ENCODE measurements at places on chromosomes 3 and 15.

DNA sequence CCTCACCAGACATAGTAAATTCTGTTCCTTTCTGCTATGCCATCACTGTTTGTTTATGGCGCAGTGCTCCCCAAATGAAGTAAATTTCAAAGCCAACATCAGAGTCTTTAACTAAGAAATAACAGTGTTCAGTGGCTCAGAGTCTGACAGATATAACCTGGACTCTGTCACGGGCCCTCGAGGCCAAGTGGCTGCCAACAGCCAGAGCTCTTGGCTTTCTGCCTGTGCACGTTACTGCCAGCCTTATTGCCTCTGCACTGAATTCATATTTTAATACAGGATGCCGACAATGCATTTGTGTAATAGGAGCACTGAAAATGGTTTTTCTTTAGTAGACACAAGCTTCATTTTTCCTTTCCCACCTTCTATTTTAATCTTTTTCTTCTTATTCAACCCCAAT lies 219.9 kb downstream of the NLGN1 start:
- no peak for DNase-seq

GRCh38 chr3:168025076-168025475 lies 70.6 kb downstream of the GOLIM4 start:
- DNase-seq, result peak; percentile 6

- DNase-seq, result no peak
These were observed 108.8 kb downstream of the KBTBD8 start for GRCh38 chr3:67106874-67107273.

- no peak for DNase-seq
These were observed 10.6 kb upstream of the ATP2B2 start for GRCh38 chr3:10515884-10516495.

- peak; percentile 38 for DNase-seq
These were observed 7.0 kb upstream of the CD276 start for GRCh38 chr15:73677146-73677607.

DNA sequence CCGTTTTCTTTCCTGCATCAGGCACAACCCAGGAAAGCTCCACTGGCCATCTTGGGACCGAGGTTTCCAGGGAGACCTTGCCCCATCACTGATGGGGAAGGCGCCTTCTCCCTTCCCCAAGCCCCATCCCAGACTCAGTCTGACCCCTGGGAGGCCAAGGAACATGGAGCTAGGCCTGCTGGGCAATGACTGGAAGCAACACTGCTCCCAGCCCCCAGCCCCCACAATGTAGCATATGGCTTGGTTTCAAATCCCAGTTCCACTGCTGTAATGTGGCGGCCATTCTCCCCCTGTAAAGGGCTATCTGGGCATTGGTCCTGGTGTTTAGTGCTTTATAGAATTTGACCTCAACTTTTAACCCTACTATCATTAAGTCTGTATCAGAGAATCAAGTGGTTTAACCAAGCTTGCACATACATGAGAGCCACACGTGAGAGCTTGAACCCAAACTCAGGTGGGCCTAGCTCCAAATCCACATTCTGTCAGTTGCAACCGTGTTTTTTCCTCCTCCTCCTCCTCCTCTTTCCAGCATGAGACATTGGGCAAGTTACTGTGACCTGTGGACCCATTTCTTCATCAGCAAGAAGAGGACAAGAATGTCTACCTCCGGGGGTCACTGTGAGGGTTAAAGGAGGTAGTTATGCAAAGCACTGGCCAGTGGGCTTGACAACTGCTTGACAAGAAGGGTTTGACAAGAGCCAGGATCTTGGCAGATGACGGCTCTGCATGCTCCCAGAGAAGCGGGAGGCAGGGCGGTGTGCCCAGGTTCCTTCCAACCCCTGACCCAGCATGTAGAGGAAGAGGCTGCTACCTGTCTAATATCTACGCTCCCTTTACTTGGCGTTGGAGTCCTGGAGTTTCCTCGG lies 37.4 kb downstream of the KLHL25 start:
- DNase-seq, result no peak

All from NB4 (cell line).